Mesenteric fat pad (tissue), 1 donor: ENCODE measurements at places on chromosomes 13 and 19. TPM values are rescaled to one million over a fixed set of nuclear protein-coding genes. Genes with fewer than 3 reads are reported as not detected.

DNA sequence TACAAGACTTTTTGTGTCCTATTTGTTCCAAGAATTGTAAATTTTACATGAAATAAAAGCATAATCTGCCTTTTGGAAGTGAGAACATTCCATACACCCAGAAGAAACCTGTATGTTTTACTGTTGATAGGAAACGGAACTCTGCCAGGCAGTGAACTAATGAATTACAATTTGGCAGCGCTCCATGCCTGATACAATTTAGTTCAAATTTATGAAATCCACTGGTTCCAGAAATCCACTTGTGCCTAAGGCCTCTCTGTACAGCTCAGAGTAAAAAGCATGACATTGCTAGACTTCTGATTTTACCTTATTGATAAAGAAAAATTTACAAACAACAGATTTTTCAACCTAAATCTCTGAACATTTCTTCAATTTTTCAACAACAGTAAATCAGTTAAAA, 78.1 kb downstream of the PCDH9 start:
- no peak for DNase-seq

MYO16 gene
- total RNA-seq: 0.67 TPM

DNA sequence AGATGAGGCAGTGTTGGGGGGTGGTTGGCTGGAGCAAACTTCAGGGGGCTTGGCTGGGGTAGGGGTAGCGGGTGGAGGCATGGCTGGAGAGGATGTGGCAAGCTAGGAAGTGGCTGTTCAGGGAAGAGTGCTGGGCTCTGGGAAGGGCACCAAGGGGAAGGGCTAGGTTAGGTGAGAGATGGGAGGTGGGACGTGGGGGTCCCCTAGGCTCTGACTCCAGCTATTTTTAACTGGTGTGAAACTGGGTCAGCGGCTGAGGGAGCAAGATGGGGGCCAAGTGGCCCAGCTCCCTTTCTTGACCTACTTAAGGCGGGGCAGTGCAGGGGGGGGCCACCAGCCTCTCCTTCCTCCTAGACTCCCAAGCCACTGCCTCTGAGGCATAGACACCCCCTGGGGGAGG, 7.3 kb downstream of the KCNC3 start:
- no peak for DNase-seq

MBD3L3 gene
- not detected for total RNA-seq

ZNF160 gene
- total RNA-seq: 32.8 TPM

PPP6R1 gene
- 49.4 TPM for total RNA-seq

DNA sequence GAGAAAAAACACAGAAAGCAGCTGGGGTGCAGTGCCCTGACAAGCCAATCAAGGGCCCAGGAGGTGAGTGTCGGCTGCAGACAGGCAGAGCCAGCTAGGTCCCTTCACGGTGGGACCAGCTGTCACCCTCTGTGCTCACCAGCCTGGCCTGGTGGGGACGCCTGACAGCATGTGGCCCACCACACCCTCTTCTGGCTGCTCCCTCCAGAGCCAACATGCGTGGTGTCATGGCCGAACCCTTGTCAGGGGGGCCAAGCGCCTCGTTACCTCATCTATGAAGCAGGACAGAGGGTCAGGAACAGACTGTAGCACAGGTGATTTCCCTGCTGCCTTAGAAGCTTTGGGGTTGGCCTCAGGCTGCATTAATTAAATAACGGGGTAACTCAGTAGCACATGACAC, 40.0 kb upstream of the ISYNA1 start:
- DNase-seq: no peak

- no peak for DNase-seq
Observed at GRCh38 chr19:28076628-28077027, 1136.3 kb downstream of the UQCRFS1 start.

GRCh38 chr13:108113407-108113806, 101.9 kb downstream of the LIG4 start:
- DNase-seq: no peak

KLHL1 gene
- not detected for total RNA-seq

GRCh38 chr13:87696458-87696857, 25.3 kb downstream of the SLITRK5 start:
- DNase-seq: no peak

- DNase-seq: no peak
Observed at GRCh38 chr13:31385540-31385939, 185.8 kb downstream of the B3GLCT start.

DNA sequence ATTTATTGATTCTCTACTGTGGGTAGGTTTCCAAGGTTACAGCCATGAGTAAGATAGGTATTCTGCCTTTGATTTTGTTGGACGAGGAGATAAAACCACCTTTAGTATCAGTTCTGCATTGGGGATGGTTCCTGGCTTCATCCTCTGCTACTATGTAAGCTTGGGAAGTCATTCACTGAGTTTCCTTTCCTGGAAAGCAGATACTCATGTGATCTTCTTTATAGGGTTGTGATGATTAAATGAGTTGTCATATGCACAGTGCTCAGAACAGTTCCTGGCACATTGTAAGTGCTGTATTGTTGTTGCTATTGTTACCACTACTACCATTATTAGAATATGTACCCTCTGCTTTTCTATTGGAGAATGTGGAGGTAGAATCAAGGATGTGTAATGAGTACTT, 13.1 kb upstream of the WTIP start:
- DNase-seq: no peak

TUBB4A gene
- total RNA-seq: 0.48 TPM

DNA sequence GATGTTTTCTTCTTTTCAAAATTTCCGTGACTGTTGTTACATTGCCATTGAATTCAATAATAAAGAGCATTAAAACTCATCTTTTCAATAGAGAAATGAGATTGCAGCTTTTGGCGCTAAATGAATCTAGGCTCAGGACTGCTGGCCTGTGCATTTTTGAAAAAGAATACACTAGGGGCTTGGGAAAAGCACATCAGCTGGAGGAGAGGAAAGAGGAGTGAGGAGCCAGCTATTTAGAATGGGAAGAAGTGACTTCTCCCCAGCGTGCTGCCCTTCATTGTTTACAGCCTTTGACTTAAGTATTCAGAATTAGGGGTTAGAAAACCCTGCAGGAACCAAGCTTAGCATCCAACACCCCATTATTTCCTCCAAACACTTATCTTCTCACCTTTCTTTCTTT, 43.3 kb downstream of the TNFSF11 start:
- DNase-seq: no peak

- no peak for DNase-seq
Observed at GRCh38 chr19:8684001-8684902, 14.3 kb downstream of the ACTL9 start.
